ENCODE measurements at places on chromosomes 6 and 20. TPM values are rescaled to one million over a fixed set of nuclear protein-coding genes. Genes with fewer than 3 reads are reported as not detected.
A peak's percentile ranks its signal among the peaks of the same experiment; 100 is the strongest.

BEND6 gene
- total RNA-seq, result 2.7 TPM

DNA sequence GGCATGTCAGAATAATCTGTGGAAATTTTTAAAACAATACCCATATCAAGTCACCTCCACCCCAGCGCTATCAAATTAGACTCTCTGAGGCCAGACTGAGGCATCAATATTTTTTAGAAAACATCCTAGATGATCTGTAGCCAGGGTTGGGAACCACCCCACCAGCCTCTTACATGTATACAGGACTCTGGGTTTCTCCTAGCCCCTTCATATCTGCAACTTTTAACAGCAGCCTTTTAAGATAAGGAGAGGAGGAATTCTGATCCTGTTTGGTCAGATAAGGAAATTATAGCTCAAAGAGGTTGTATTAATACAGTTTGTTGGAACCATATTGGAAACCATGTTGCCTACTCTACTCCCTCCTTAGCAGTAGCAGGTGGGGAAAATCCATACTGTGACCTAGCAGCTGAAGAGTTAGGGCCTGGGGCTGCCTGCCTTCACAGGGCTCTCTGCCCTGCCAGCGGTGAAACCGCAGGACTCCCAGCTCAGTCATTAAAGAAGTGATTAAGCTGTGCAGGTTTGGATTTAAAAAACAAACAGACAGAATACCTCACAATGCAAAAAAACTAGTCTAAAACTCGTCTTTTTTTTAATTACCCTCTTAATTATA lies 30.0 kb downstream of the BRPF3 start:
- no peak for DNase-seq

- no peak for DNase-seq
Measured at GRCh38 chr20:62946918-62947317, 5.6 kb upstream of the SLC17A9 start.

DNA sequence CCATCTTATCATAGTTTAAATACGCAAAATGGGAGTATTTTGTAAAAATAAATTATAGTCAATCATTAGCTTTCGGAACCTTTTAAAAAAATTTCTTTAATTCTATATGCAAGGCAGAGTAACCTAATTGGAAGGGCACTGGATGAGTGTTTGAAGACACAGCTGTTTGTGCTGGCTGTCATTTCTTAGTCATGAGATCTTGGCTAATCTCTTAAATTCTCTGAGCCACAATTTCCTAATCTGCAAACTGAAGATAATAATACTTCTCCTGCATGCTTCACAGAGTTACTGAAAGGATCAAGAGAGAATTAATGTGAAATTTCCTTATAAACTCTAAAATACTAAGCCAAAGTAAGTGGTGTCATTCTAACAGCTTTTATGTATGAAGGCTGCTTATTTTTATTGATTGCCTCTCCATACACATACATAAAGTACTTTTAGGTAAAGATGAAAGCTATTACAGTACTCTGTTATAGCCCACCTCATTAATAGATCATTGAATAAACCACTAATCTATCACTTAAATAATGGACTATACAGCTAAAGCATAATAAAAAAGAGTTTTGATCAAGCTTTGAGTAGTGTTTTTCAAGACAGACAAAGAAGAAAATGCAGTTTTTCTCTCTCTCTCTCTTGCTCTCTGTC lies 383.7 kb upstream of the IRAK1BP1 start:
- DNase-seq, result no peak

MRAP2 gene
- 0.95 TPM for total RNA-seq

DNA sequence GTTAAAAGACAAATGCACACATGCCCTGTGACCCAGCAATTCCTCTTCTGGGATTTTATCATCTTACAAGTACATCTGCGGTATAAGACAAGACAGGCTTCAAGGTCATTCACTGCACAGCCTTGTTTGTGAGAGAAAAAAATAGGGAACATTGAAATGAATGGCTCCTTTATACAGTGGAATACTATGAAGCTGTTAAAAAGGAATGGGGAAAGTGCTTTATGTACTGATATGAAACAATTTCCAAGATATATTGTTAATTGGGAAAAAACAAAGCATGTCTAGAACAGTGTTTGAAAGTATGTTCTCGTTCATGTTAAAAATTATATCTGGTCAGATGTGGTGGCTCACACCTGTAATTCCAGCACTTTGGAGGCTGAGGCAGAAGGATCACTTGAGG lies 25.4 kb downstream of the PDRG1 start:
- no peak for DNase-seq

- no peak for DNase-seq
Measured at GRCh38 chr6:4801491-4802110, 25.4 kb downstream of the CDYL start.

DNA sequence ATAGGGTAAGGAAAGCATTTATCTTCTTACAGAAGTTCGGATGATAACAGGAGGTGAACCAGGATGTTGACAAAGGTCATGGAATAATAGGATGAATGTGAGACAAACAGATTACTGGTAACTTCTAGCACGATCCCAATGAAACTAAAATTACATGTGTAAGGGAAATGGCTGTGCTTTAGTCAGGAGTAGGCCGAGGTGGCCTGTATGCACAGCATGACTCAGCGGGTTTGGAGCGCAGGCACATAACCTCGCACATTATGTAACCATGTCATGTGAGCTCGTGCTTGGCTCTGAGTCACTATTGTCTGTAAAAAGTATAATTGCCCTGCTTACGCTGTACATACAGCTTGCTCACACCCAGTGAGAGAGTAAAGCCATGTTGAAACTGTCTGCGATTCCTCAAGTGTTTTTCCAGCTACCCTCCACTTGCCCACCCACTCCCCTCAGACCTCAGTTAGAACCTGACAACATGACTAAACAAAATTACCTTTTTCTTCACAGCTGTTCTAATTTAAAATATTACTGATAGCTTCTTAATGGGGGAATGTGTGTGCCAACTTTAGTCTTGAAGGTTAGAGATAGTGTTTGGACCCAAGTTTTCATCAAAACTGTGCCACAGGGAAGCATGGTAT lies 8.2 kb downstream of the CYB5R4 start:
- DNase-seq, result peak; percentile 66

All from NCI-H460 (cell line).